ENCODE measurements at places on chromosomes 3 and 15. TPM values are rescaled to one million over a fixed set of nuclear protein-coding genes. Genes with fewer than 3 reads are reported as not detected.

Gene ARHGAP11A
- 61.6 TPM for total RNA-seq

Gene GABRR3
- not detected for total RNA-seq

Gene ZPLD1
- total RNA-seq = 1.1 TPM

Gene TTC21A
- total RNA-seq = 1.5 TPM

Gene MYEF2
- total RNA-seq = 9.9 TPM

Gene SAMD7
- not detected for total RNA-seq

Gene CHRD
- total RNA-seq = 1.7 TPM

Gene EOMES
- not detected for total RNA-seq

Gene ARPP21
- 2.1 TPM for total RNA-seq

Gene MESP2
- total RNA-seq = 0.45 TPM

- no peak for DNase-seq
Observed at GRCh38 chr15:101121511-101122090, 130.2 kb downstream of the CHSY1 start.

GRCh38 chr3:29628795-29629194 is 347.9 kb downstream of the RBMS3 start:
- no peak for DNase-seq

- peak; percentile 47 for DNase-seq
Observed at GRCh38 chr3:71930056-71930991, 145.4 kb upstream of the PROK2 start.

GRCh38 chr15:64324165-64324877 is 31.7 kb downstream of the CSNK1G1 start:
- DNase-seq = peak; percentile 36

- peak; percentile 82 for DNase-seq
Observed at GRCh38 chr3:45666757-45667431, 22.3 kb upstream of the SACM1L start.

DNA sequence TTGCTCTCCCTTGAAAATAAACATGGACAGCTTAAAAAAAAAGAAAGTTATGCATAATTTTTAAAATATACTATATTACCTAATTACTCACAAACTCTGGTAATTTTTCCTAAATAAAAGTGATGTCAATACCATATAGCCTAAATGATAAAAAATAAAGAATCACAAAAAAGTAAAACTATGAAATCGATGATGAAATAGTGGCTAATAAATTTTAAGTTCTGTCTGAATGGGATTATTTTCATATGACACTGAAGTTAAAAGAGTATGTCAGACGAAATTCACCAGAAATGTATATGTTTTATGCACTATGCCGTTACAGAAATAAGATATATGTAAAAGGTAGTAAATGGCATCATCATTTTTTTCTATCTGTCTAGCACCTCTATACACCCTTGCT is 51.4 kb downstream of the FSIP1 start:
- no peak for DNase-seq

DNA sequence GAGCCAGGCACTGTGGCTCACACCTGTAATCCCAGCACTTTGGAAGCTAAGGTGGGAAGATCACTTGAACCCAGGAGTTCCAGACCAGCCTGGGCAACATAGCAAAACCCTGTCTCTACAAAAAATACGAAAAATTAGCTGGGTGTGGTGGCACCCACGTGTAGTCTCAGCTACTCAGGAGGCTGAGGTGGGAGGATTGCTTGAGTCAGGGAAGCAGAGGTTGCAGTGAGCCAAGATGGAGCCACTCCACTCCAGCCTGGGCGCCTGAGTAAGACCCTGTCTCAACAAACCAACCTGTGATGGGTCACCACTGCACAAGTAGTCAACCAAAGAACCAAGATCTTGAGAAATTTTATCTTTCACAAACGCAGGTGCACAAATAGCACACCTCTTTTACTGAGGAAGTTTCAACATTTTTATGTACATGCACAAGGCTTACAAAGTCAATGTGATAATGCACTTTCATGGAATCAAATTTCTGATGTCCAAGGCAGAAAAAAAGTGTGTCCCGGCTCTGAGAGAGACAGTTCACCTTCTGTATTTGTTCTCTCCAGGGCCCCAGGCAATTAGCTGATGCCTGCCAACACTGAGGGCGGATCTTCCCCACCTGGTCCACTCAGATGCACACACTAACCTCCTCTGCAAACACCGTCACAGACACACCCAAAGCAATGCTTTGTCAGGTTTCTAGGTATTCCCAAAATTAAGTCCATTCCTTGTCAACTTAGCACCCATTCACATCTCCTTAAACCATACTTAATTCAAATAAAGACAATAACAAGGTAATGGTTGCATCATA is 12.4 kb downstream of the ACAA1 start:
- DNase-seq = no peak

- no peak for DNase-seq
Observed at GRCh38 chr3:133477487-133477886, 77.6 kb downstream of the BFSP2 start.

- no peak for DNase-seq
Observed at GRCh38 chr15:57665939-57666338, 40.6 kb upstream of the POLR2M start.

- no peak for DNase-seq
Observed at GRCh38 chr3:53426918-53427317, 67.5 kb upstream of the CACNA1D start.

DNA sequence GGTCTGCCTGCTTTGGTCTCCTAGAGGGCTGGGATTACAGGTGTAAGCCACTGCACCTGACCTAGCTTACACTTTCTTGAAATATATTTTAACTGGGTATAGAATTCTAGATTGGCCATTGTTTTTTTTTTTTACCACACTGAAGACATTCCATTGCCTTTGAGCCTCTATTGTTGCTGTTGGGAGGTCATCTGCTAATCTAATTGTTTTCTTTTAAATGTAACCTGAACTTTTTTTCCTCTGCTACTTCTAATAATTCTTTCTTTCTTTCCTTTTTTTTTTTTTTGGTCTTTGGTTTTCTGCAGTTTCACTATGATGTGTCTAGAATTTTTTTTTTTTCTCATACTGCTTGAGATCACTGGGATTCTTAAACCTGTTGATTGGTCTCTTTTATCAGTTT is 28.1 kb downstream of the ERICH6 start:
- no peak for DNase-seq

GRCh38 chr3:134721214-134721613 is 70.4 kb upstream of the KY start:
- DNase-seq = no peak

- no peak for DNase-seq
Observed at GRCh38 chr3:150259526-150260397, 148.3 kb upstream of the TSC22D2 start.

DNA sequence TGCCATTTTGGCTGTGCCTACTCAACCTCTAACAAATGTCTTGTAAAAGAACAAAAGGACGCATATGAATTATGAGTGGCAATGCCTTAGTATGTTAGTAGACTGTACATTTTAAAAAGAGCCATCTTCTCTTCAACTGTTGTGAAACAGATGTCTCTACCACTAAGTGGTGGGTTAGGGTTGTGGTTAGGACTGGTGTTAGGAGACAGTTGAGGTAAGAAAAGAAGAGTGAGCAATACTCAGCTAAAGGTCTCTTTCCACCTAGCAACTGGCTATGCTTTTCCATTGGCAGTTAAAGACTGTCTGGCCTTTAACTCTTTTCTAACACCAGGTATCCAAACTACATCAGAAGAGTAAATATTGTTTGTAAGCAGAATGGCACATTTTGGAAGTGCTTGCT is 221.7 kb upstream of the TBC1D5 start:
- peak; percentile 2 for DNase-seq

- DNase-seq = no peak
Observed at GRCh38 chr3:172606021-172606420, 82.8 kb upstream of the TNFSF10 start.

DNA sequence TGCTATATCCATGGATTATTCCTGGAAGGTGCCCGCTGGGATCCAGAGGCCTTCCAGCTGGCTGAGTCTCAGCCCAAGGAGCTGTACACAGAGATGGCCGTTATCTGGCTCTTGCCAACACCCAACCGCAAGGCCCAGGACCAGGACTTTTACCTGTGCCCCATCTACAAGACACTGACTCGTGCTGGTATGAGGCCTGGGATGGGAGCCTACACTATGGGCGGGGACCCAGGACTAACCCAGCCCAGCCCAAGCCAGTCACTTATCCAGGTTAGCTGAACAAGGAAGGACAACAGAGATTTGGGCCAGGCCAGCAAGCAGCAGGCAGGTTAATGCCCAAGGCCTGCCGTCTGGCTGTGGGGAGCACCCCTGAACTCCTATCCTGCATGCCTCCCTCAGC is 45.3 kb downstream of the SEMA3G start:
- DNase-seq = no peak

- no peak for DNase-seq
Observed at GRCh38 chr3:68757157-68757556, 175.2 kb downstream of the TAFA4 start.

DNA sequence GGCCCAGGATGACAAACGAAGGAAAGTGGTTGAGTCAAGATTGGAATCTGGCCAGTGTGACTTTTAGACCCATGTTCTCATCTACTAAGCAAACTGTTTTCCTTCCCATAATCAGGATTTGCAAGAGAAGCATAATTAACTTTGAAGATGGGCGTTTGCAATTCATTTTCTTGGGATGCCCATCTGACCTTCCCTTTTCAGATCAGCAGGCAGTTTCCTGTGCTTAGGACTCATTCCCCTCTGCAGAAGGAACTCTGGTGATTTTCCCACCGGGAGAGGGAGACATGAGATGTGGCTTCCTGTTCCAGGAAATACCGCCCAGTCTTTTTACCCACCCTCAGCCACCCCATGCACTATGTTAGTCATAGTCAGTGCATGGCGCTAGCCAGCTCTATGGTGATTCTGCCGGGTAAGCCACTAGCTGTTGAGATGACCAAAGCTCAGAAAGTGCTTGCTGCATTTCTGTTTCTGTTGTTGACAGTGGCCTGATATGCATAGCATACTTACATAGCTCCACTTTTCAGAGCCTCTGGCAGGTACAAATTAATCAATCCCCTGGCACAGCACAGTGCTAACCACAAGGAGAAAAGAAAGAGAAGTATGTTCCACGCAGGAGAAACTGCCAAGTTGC is 129.4 kb downstream of the VGLL4 start:
- DNase-seq = peak; percentile 90

DNA sequence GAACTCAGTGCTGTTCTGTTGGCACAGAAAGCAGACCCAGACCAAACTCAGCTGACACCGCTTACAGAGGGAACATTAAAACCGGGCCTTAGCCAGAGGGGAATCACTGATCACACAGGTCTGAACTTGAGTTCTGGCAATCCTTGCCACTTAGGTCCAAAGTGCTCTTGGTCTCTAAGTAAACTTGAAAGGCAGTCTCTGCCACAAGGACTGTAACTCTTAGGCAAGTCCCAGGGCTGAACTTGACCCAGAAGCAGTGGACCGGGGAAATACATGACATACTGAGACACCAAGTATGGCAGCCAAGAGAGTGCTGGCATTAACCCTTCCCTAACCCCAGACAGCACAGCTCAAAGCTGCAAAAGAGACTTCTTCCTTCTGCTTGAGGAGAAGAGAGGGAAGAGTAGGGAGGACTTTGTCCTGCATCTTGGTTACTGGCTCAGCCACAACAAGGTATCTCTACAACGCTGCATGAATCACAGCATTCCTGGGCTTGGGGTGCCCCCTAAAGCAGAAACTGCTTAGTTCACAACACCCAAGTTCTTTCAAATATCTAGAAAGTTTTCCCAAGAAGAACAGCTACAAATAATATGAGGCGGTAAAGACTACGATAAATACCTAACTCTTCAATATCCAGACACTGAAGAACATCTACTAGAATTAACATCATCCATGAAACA is 32.5 kb downstream of the NAALADL2 start:
- DNase-seq = no peak

- no peak for DNase-seq
Observed at GRCh38 chr3:4425707-4426106, 41.4 kb downstream of the SUMF1 start.

DNA sequence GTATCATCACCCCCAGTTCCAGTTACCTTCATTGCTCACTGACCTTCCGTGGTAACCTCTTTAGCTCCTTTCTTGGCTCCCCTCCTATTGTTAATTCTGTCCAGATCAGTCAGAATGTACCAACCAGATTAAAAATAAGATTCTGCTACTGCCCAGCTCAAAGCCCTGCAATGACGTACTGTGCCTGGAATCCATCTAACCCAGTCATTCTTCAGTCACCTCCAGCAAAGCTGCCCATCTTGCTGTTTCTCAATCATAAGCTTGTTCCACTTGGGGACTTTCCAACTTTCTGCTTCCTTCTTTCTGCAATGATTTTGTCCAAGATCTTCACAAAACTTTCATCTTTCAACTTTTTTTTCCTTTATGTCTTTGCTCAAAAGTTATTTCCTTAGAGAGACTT is 512.0 kb upstream of the ZNF385D start:
- DNase-seq = peak; percentile 7

DNA sequence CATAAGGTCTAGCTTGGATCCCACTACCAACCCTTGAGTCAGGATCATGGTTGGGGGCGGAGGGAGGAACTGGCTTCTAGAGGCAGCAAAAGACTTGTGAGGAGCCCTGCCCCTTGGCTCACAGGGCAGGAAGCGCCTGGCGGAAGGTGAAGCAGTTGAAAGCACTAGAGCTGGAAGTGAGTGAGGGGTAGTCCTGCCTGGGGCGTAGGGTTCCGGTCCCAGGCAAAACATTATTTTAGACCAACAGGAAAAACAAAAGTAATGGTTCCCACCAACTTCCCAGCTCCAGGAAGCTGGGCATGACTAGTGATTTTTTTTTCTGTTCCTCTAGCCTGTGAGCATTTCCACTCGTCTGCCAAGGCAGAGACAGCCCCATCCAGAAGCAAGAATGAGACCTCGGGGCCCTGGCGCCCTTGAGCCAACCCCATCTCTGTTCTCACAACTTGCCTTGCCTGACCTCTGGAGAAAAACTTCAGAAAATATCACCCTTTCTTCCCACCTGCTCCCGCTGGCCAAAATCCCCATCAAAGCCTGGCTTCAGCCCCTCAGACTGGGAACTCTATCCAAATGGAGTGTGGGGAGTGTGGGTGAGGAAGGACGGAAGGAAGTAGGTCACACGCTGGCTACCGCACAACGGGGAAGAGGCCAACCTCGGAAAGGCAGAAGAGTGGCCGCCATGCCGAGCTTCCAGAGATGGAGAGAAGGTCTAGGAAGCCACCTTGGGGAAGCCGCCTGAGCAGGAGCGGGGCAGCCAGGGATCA is 57.5 kb downstream of the RBPMS2 start:
- DNase-seq = no peak

DNA sequence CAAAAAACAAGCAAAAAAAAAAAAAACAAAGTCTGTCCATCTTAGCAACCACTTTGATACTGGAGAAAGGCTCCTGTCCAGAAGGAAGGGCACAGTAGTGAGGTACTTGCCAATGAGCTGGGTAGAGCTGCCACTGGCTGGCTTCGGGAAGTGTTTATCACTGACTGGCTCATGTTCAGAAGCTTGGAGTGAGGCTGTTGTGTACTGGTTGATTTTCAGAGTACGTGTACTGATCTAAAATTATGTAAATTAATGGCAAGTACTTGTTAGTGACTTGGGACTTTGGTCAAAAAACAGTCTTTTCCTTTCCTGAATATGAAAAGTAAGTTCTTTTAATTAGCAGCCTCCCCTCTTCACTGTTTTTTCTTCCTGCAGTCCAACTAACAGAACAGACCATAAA is 979 bp upstream of the ZNF621 start:
- DNase-seq = no peak

- DNase-seq = no peak
Observed at GRCh38 chr3:62817678-62818077, 57.5 kb downstream of the CADPS start.

- DNase-seq = no peak
Observed at GRCh38 chr3:73699327-73699726, 74.6 kb upstream of the PDZRN3 start.

All from LHCN-M2 (cell line).